ENCODE measurements at places on chromosomes 13 and 19.
A peak's percentile ranks its signal among the peaks of the same experiment; 100 is the strongest.

DNA sequence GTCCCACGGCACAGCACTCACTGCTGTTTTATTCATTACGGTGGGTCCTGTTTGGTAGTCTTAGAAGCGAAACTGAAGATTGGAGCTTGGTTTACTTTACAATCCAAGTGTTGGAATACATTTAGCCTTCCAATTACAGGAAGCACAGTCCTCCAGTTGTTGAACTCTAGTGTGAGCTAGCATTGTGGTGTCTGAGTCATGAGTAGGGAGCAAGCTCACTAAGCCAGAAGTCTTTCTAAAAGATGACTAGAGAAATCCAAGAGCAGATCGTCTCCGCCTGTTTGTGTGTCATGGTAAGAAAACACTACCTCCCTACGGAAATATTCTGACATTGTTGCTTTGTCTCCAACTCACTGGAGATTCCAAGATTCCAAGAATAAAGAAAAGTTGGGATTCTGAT lies 10.1 kb upstream of the SHISA2 start:
- no peak for DNase-seq

- no peak for DNase-seq
Observed at GRCh38 chr19:41888926-41889325, 5.9 kb downstream of the ARHGEF1 start.

DNA sequence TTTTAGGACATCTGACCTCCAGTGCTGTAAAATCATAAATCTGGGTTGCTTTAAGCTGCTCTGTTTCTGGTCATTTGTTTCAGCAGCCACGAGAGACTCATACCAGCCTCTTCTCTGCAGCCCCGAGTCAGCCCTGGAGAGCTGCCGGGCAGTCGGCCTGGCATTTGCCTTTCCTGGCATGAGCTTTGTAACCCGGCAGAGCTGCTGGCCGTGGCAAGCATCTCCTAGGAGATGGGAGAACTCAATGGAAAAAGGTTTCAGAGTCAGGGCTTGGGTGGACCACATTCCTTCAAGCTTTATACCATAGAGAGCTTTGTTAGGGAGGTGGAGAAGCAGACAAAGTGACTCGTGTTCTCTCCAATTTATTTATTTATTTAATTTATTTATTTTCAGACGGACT lies 21.6 kb upstream of the CCL25 start:
- no peak for DNase-seq

GRCh38 chr13:113302986-113303385 lies 5.9 kb downstream of the LAMP1 start:
- no peak for DNase-seq

- no peak for DNase-seq
Observed at GRCh38 chr13:73001971-73002370, 56.8 kb upstream of the KLF5 start.

GRCh38 chr13:48906200-48906599 lies 69.5 kb upstream of the FNDC3A start:
- no peak for DNase-seq

DNA sequence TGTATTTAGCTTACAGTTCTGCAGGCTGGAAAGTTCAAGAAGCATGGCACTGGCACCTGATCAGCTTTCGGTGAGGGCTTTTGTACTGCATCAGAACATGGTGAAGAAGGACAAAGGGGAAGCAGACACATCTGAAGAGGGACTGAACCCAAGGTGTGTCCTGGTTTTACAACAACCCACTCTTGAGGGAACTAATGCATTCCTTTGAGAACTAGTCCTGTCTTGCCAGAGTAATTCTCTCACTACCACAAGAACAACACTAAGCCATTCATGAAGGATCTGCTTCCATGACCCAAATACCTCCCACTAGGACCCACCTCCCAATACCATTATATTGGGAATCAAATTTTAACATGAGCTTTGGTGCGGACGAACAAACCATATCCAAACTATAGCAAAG lies 93.6 kb downstream of the RFC3 start:
- DNase-seq, result no peak

DNA sequence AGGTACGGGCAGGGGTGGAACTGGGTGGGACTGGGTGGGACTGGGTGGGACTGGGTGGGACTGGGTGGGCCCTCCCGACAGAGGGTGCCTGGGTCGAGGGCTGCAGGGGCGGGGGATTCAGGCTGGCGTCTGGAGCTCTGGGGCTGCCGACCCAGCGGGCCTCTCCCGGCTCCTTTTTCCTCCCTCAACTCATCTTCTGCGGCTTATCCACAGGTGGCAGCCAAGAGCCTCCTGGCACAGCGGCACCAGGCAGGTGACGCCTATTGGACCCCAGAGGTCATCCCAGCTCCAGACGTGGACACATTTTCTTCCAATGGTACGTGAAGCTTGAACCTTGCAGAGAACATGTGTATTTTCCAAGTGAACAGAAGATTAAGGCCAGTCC lies 533 bp downstream of the ZNF544 start:
- DNase-seq, result peak; percentile 9

DNA sequence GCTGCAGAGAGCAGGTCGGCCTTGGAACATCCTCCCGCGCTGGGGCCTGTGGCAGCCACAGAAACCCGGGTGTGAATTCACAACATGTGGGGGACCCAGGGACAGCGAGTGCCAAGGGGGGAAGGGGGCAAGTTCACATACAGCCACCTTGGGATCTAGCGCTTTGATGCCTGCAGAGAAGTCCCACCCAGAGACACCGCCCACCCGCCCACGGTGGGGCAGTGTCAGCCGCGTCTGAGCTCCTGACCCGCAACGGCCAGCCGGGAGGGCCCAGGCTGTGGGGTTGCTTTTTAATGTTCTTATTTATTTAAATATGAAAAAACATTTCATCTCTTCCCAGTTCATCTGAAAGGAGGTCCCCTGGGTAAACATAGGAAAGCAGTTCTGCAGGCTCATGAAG lies 12.9 kb downstream of the MYDGF start:
- DNase-seq, result no peak

DNA sequence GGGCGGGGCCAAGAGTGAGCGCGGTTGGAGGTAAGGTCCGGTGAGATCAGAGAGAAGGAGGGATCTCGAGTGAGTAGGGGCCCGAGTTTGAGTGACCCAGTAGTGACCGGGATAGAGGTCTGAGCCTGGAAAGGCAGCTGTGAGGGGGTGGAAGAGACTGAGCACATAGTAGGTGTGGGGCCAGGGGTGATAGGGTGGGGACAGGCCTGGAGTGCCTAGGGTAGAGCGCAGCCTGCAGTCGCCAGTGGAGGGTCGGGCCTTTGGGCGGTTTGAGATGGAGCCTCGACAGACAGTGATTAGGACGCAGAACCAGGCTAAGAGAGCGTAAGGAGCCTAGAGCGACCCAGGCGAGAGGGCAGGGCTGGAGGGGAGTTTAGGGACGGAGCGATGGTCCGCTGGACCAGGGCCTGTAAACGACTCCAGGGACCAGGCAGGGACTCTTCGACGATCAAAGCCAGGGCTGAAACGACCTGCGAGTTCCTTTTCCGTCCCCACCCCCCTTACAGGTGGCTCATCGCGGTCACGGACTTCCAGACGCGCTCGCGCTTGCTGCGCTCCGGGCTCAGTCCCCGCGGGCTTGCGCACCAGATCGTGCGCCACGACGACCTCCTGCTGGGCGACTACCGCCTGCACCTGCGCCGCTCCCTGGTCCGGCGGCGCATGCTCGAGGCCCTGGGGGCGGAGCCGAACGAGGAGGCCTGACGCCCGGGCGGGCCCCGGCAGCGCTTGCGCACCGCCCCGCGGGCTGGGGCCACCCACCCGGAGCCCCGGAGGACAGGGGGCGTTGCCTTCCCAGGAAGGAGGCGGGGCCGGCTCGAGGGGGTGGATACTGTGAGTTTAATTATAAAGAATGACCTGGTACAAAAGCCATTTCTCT lies 9.4 kb downstream of the C19orf81 start:
- peak; percentile 21 for DNase-seq

- DNase-seq, result no peak
Observed at GRCh38 chr13:36453516-36453915, 21.2 kb downstream of the CCNA1 start.

- DNase-seq, result no peak
Observed at GRCh38 chr19:28980236-28980868, 232.6 kb downstream of the UQCRFS1 start.

DNA sequence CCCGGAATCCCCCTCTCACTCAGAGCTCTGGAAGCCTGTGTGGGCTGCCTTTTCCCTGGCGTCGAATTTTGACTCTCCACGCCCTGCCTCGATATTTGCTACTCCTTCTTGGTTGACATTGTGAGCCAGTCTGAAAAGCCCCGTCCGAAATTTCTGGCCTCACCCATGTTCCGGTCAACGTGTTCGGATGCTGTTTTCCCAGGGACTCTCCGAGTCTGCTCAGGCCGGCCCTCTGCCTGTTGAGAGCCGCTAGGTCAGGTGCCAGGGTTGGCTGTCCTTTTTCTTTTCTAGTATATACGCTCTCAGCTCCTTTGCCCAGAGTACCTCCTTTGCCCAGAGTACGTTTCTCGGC lies 6.8 kb upstream of the DGKH start:
- no peak for DNase-seq
